Liver (tissue), 10 donors: ENCODE measurements at places on chromosomes 4 and X.

DNA sequence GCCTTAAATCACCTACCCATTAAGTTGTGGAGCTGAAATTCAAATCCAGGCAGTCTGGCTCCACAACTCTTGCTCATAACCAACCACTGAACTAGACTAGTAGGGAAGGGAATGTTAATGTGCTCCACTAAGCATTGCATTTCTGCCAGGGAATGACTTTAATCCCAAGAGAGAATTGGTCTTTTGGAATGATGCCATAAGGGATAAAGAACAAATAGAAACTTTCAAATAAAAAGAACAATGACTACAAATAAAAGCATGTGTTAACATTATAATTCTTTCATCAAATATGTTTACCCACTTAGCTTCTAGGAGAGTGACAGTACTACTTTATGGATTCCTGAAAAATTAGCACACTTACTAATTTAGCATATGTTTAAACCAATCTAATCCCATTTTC is 905.9 kb downstream of the CENPC start:
- no peaks in the 10 kb centered on the region for H3K36me3 ChIP-seq
- no peak for DNase-seq
- no peak overlapping the region for H3K27ac ChIP-seq
- H3K4me3 ChIP-seq, result no peak overlapping the region
- H3K4me1 ChIP-seq, result no peaks in the 10 kb centered on the region

DNA sequence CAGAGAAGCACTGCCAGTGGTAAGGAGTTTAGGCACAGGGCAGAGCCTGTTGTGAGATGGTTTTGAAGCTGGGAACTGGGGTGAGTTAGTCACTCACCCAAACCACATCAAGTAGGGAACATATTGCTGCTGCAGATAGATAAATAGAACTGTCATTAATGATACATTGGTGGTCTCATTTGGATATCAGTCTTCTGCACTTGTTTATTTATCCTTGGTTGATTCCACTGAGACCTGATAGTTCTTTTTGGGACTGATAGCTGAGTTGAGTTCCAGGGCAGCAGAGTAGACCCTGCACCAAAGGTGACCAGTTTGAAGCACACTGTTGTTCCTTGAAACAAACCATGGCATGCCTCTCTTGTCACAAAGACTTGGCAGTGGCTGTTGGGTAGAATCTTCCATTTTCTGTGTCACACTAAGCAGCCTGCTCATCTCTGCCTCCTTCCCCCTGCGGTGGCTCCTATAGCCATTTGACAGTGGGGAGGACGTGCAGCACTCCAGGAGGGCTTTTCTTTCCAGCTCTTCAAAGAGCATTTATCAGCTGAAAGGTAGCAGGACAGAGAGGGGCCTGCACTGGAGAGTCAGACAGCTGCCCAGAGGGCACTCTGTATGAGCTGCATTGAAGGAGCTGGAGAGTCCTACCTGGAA is 59.7 kb upstream of the TMEM164 start:
- no peak overlapping the region for H3K27ac ChIP-seq
- no peaks in the 10 kb centered on the region for H3K36me3 ChIP-seq
- no peaks in the 10 kb centered on the region for H3K27me3 ChIP-seq
- DNase-seq, result no peak
- no peak overlapping the region for H3K4me3 ChIP-seq
- H3K4me1 ChIP-seq, result no peaks in the 10 kb centered on the region

GRCh38 chrX:9393571-9393970 is 71.3 kb upstream of the TBL1X start:
- no peak overlapping the region for H3K27ac ChIP-seq
- H3K27me3 ChIP-seq, result no peaks in the 10 kb centered on the region
- no peaks in the 10 kb centered on the region for H3K4me1 ChIP-seq
- H3K4me3 ChIP-seq, result no peak overlapping the region
- no peaks in the 10 kb centered on the region for H3K36me3 ChIP-seq

GRCh38 chrX:148310426-148311165 is 189.8 kb upstream of the AFF2 start:
- DNase-seq, result no peak
- H3K4me3 ChIP-seq, result no peak overlapping the region
- H3K4me1 ChIP-seq, result no peaks in the 10 kb centered on the region

GRCh38 chr4:93777081-93777460 is 51.5 kb upstream of the ATOH1 start:
- H3K27me3 ChIP-seq, result peaks cover 3% of the 10 kb centered on the region
- no peaks in the 10 kb centered on the region for H3K4me1 ChIP-seq

DNA sequence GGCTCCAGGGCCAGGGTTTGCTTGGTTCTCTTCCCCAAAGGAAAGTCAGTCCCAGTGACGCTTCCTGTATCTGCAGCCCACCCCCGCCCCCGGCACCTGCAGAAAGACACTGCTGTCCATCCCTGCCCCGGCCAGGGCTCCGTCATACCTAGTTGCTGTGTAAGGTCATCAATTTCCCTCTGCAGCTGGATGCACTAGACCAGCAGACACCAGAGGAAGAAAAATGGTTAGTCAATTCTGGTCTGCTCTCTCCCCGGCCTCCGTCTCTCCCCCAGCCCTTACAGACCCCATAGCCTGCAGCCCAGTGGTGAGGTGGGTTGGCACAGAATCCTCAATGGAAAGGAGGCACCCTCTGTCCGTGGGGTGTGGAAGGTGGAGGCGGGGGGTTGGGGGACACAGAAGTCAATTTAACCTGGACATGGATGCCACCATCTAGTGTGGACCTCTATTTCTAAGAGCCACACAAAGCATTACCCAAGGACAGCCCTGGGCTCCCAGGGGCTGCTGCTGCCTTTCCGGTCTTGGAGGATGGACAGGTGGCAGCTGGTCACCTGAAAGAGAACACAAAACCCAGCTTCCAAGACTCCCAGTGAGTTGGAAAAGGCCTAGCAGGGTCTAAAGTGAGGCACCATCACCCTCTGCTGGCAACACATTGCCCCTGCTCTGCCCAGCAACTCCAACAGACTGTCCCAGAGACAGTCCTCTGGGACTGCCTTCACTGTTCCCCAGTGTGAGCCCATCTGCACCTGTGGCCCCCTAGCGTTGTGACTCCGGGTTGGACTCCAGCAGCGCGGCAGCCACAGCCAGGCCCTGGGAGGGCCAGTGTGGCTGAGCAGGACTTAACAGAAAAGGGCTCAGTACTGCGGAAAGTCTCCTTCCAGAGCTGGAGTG is 40.2 kb upstream of the NHSL2 start:
- DNase-seq, result no peak
- H3K4me1 ChIP-seq, result no peaks in the 10 kb centered on the region
- no peak overlapping the region for H3K4me3 ChIP-seq
- H3K27ac ChIP-seq, result no peak overlapping the region

DNA sequence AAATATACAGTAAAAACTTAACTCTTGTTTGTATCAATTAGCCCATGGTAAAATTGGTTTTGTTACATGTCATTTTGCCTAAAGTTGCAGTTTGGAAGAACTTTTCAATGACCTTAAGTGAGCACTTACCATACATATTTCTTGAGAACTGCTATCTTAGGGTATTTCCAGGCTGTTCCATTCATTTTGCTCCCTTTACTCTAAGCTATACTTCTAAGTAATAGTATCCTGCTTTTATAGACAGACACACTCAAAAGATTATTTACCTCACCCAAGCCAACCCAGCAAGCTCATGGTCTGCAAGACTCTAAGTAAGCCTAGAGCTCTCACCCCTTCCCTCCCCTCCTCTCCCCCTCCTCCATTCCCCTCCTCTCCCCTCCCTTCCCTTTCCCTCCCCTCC is 294.0 kb downstream of the HS3ST1 start:
- no peaks in the 10 kb centered on the region for H3K36me3 ChIP-seq
- no peak for DNase-seq
- H3K27ac ChIP-seq, result no peak overlapping the region
- H3K4me3 ChIP-seq, result no peak overlapping the region
- no peaks in the 10 kb centered on the region for H3K27me3 ChIP-seq
- H3K4me1 ChIP-seq, result no peaks in the 10 kb centered on the region

DNA sequence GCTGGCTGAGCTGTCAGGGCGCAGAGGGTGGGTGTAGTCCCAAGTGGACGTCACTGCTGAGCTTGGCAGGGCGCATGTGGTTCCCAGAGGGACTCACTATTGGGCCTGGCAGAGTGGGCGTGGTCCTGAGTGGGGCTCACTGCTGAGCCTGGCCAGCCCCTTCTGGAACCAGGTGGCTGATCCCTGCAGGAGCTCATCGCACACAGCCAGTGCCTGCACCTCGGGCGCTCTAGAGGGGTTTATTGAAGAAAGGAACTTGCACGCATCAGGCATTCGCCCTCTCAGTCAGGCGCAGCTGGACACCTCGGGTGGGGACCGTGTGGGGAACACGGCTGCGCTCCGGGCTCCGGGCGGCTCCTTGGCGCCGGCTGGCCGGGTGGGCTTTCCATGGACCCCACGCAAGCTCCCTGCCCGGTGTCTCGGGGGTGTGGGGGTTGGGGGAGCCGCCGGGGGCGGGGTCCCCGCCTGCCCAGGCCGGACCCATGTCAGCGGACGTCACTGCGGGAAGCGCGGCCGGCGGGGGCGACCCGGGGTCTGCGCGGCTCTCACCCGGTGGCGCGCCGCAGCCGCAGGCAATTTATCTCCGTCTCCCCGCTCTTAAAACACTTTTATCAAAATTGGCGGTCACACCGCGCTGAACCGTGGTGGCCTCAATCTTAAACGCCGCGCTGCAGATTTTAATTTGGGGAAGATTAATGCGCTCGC is 65.4 kb upstream of the NKX1-1 start:
- H3K27ac ChIP-seq, result no peak overlapping the region
- no peaks in the 10 kb centered on the region for H3K4me1 ChIP-seq
- H3K4me3 ChIP-seq, result no peak overlapping the region
- H3K27me3 ChIP-seq, result no peaks in the 10 kb centered on the region
- DNase-seq, result no peak
